ENCODE measurements at places on chromosomes 7 and 10.

DNA sequence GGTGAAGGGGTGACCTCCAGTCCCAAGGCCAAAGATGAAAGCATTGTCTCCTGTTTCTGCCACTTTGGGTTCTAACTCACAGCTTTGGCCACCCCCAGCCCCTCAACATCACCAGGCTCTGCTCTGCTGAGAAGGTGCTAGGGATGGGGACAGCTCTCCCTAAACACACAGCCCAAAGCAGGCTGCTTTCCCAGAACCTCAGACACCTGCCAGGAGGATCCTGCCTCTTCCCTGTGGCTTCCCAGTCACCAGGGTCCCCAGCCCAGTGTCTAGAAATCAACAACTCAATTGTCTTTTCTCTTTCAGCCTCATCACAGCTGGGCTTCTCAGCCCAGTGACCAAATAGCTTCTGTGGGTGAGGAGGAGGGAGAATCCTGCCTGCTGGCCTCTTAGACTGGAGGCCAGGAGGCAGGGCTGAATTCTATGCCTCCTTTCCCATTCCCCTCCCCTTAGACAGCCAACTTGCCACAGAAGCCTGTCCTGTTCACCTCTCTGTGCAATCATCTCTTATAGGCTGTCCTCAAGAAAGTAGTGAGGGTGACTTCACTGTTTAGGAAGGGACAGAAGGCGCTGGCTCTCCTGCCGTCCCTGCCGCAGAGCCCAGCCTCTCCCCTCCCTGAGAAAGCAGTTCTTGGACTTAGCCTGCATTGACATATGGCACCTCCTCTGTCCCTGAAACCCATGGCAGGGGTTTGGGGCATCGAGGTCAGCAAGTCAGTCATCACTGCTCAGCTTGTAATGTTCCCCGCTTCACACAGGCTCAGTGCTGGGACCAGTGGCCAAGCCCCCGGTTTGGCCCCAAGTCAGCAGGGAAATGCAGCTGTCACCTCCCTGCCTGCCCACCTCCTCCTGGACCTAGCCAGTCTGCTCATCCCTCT lies 3.7 kb downstream of the FGF8 start:
- no peak for DNase-seq

DNA sequence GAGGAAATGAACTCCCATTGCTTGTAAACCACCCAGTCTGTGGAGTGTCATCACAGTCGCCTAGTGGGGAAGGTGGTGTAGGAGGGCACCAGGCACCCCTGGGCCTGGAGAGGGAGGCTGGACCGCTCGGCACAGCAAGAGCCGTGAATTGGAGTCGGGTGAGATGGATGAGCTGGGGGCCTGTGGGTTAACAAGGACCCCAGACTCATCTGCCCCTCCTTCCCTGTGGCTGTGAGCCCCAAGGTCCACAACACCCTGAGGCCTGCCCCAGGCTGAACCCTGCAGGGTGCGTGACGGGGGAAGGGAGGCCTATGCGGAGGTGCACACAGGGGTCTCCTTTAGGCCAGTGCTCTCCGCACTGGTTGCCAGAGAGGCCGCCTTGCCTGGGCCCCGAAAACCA lies 581.4 kb upstream of the FOXK1 start:
- DNase-seq, result no peak

DNA sequence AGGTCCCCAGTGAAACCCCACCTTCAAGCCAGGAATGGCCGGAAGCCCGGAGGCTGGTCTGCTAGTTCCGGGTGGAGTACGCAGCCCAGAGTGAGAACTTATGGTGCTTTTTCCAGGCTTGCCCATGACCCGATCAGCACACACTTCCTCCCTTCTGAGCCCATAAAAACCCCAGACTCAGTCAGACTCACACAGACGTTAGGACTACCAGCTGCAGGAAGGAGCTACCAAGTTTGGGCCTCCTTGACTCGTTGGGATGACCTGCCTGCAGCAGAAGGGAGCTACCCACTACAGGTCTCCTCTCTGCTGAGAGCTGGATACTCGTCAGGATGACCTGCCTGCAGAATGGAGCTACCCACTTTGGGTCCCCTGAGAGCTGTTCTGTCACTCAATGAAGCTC lies 39.1 kb downstream of the SCRN1 start:
- DNase-seq, result no peak

- DNase-seq, result no peak
Measured at GRCh38 chr10:71635867-71636266, 83.7 kb downstream of the C10orf105 start.

GRCh38 chr7:157469181-157470016 lies 132.6 kb downstream of the DNAJB6 start:
- no peak for DNase-seq

- no peak for DNase-seq
Measured at GRCh38 chr10:110073896-110074295, 66.1 kb downstream of the ADD3 start.

- no peak for DNase-seq
Measured at GRCh38 chr10:9508606-9509005, 1454.1 kb downstream of the GATA3 start.

DNA sequence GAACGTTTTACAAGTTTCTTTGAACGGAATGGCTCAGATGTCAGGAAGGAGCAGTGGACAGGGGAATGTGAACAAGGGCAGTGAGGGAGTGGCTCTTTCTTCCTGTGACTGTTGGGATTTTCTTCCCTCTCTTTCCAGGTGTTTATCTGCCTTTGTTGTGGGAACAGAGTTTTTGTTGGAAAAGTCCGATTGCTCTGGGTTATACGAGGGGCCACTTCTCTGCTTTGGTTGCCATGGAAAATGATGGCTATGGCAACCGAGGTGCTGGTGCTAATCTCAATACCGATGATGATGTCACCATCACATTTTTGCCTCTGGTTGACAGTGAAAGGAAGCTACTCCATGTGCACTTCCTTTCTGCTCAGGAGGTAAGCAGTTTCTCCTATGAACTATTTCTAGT lies 41.4 kb downstream of the ZRANB1 start:
- DNase-seq, result no peak

DNA sequence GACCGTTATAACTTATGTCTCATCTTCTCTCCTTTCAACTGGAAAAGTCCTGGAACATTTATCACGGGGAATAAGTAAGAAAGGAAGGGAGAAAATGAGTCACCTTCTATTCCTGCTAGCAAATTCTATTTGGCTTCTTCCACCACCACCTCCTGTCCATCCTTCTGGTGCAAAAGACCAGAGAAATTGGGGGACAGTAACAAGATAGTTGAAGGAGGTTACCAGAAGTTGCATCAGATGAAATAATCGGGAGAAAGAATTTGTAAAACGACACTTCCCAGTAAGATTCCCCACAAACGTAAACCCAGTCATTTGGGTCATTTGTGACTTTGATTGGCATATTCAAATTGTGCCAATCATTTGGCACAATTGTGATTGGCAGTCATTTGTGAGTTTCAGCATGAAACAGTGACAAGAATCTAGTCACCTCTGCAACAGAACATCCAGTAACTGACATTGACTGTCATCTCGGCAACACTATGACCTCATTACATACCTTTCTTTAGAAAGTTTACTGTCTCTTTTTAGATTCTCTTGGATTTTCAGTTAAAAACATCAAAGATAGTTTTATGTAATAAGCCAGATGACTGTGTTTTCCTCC lies 51.3 kb upstream of the PIK3CG start:
- DNase-seq, result no peak

DNA sequence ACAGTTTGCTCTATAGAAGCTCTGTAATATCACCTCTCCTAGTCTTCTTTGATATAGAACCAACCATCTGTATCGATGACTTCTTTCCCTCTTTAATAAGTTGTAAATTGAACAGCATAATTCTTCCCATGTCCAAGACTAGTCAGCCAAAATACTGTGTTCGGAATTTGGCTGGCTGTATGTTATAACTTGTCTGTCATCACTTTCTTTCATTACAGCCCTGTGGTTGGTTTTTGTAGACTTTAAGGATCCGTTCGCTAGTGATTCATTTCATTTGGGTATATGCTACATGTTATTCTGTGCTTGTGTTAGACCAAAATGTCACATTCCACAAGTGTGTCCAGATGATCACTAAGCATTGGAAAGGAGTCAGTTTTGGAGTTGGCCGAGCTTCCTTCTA lies 155.4 kb upstream of the ITGB1 start:
- no peak for DNase-seq

GRCh38 chr10:25797888-25798429 lies 136.1 kb upstream of the MYO3A start:
- DNase-seq, result no peak

- DNase-seq, result no peak
Measured at GRCh38 chr7:73699370-73700068, 16.1 kb downstream of the BUD23 start.

DNA sequence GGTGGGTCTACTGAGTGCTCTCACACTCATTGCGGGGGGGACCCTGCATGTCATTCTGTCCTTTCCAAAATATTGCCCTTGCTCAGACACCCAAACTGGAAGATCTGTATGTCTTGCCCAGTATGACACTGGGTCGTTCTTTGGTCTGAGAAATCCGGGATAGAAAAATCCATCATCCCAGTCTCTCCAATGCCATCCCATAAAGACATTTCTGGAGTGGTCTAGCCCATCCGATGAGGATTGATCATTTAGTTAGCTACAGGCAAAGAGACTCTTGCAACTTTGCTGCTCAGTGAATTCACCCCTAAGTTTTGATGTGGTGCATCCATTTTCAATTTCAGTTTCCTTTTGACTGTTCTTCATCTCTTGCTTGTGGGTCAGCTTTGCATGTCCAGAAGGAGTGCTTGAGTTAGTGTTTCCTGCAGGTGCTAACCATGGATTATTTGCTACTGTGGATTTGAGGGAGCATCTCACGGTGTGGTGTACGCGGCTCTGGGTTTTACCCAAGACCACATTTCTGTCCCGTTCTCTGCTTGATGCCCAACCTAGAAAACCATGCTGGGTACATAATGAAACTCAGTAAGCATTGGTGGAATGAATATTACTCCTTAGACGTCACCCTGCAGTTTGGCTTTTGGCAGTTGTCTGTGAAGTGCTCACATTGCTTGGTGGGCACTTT lies 247.0 kb upstream of the MKI67 start:
- DNase-seq, result no peak

GRCh38 chr7:26291699-26292538 lies at the start of gene SNX10:
SNX10 (plus strand) TSS chr7:26291862; CDS start chr7:26346443, 54,581 bp downstream.
- DNase-seq, result peak; percentile 46

- DNase-seq, result no peak
Measured at GRCh38 chr10:98617906-98618520, 171.3 kb upstream of the HPS1 start.

GRCh38 chr10:129758207-129759021 lies 205.7 kb downstream of the EBF3 start:
- no peak for DNase-seq

DNA sequence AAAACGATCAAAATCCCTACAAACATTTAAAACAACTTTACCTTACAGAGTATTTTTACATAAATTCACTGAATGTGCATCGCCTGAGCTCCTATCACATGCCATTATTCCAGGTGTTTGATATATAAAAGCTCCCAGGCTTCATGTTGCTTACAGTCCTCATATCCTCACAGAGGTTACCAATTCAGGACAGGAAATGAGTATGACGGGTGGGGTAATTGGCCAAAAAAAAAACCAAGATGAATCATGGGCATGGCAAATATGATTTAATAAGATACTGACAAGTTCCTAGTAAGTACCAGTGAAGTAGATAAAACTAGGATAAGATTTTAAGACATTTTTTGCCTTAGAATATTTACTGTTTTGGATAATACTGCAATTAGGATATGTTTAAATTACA lies 135.8 kb downstream of the KMT2E start:
- no peak for DNase-seq

DNA sequence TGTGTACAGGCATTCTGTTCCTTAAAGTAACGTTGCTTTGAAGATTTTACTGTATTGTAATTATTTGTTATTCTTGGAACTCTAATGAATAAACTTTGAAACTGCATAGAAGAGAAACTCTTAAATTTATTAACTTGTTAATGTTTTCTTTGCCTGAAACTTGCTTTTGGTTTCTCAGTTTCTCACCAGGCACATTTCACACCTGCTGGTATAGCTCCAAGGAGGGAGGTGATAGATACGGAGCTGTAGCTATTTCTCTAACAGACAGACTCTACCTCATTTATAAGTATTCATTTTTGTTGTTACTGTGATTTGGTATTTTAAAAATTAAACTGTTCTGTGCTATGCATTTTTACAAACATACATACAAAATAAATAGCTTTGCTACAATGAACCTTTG lies 32.7 kb downstream of the R3HCC1L start:
- DNase-seq, result no peak

DNA sequence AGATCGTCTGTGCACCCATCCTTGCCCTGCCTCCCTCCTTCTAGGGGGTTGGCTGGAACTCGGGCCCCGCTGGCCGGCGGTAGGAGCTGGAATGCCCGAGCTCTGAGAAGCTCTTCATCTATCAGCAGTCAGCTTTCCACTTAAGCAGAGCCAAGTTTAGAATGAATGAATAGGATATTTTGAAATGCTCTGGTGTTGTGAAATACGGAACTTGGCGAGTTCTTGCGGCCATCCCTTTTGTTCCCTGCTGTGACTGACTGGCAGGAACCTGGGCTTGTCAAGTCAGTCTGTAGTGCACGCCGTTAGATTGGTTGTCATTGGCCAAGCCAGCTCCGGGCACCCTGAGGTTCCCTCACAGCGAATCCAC lies 33.3 kb downstream of the FOXK1 start:
- DNase-seq, result no peak

- no peak for DNase-seq
Measured at GRCh38 chr10:115866691-115867090, 406.3 kb downstream of the GFRA1 start.

DNA sequence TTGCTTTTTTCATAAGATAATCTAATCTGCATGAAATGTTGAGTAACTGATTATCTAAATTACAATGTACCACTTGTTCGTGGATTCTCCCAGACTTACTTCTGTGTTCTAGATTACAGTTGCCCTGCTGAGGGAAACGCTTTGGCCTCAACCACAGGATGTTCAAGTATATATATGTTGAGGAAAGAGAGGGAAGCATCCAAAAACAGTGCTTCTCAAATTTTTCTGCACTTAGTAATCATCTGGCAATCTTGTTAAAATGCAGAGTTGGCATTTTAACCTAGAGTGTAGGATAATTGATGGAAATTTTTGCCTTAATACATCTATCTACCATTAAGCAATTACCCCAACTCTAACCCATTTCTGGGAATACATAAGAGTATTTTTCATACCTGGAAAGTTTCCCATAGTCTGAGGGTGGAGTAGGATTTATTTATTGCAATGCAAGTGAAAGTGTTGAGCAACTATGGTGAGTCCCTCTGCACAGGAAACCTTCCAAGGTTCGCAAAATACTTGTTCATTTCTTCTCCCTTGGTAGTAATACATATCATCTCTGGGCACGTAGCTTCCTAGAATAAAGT lies 59.6 kb upstream of the C1GALT1 start:
- DNase-seq, result no peak

GRCh38 chr10:118258285-118258684 lies 83.8 kb downstream of the FAM204A start:
- no peak for DNase-seq

DNA sequence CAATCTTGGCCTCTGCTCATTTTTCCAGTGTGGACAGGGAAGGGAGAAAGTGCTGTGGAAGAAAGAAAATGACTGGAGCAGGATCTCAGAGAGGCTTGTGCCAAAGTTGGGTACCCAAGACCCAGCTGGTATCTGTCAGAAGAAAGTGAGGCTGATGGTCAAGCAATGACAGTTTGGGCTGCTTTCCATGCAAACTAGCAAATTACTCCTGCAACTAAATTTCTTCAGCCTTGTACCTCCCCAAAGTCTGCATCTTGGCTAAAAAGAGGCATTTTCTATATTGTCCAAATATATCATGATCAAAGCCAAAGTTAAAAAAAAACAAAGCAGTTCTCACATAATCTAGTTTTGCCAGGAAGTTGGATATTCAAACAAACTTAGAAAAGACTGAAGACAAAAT lies 208.5 kb upstream of the FRMD4A start:
- DNase-seq, result no peak
